T-helper 1 cell (primary cell): ENCODE measurements at places on chromosomes 16 and 17.

GRCh38 chr16:4970010-4970409 lies 11.9 kb downstream of the SEC14L5 start:
- DNase-seq = no peak

DNA sequence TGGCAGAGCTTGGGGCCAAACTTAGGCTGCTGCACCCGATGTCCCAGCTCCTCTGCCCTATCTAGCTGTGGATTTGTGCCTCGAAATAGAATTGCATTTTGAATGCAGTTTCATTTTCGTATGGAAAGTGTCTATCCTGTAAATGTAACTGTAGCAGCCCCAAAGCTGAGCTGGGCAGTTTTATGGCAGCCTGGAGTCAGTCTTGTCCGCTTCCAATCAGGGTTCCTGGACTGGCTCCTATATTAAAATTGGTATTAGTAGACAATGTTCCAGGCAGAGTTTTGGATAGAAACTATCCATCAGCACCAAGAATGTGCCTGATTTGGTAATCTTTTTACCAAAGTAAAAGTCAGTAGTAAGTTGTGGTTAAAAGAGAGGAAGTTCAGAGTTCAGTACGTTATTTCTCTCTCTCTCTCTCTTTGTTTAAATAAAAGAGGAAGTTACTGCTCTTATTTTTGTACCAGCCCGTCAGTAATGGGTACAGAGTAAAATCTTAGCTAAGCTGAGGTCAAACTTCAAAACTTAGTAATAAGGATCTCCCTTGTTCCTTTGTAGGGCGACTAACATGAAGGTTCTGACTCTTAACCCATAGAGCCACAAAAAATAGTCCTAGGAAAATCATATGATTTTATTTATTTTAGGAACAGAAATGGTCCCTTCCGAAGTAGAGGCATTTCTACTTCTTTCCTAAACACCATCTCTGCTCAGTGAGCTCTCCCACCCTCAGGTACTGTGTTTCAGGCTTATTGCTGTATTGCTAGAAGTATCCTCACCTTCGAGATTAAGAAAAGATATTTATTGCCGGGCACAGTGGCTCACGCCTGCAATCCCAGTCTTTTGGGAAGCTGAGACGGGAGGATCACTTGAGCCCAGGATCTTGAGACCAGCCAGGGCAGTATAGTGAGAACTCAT lies 28.0 kb downstream of the PRKCB start:
- no peak for DNase-seq

DNA sequence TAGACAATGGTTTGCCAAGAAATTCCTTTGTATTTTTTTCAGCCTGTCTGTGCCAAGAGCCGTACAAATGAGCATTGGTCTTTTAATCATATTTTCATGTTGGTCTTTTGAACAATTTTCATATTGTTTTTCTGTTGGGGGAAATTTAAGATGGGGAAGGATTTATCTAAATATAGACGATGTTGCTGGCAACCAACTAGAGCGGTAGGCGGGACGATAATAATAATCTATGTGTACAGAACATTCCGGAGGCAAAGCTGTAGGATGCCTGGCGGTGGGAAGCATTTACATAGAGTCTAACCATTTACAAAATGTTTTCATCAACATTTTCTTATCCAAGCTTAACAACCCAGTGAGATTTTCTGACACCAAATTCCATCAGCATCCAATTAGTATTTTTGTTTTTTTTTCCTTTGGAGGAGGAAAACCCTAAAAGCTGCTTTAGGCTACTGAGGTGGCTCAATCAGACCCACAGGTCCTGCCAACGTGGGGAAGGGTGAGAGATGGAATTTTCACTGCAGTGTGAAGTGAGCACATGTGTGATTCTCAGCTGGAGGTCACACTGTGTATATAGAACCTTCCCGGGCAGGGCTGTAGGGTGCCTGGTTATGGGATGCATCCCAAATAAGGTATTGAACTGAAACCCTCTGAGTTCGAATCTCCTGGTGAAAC lies 11.7 kb upstream of the SEC14L1 start:
- no peak for DNase-seq

- peak; percentile 50 for DNase-seq
Measured at GRCh38 chr16:70018254-70018653, 67.1 kb downstream of the CLEC18A start.

DNA sequence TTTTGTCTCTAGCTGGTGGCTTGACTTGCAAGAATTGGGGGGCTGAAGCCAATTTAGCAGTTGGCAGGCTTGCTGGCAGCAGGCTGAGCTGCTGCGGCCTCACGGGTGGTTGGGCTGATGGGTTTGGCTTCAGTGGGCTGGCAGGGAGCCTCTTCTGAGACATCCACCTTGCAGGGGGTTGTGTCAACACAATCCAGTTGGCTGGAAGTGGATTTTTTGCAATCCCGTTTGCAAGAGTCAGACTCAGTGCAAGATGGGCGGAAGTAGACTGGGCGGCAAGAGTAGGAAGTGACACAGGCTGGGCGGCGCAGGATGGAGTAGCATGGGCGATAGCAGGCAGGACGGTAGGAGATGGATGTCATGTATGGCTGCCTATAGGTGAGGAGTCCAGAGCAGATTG lies 1.5 kb downstream of the KRTAP16-1 start:
- no peak for DNase-seq

DNA sequence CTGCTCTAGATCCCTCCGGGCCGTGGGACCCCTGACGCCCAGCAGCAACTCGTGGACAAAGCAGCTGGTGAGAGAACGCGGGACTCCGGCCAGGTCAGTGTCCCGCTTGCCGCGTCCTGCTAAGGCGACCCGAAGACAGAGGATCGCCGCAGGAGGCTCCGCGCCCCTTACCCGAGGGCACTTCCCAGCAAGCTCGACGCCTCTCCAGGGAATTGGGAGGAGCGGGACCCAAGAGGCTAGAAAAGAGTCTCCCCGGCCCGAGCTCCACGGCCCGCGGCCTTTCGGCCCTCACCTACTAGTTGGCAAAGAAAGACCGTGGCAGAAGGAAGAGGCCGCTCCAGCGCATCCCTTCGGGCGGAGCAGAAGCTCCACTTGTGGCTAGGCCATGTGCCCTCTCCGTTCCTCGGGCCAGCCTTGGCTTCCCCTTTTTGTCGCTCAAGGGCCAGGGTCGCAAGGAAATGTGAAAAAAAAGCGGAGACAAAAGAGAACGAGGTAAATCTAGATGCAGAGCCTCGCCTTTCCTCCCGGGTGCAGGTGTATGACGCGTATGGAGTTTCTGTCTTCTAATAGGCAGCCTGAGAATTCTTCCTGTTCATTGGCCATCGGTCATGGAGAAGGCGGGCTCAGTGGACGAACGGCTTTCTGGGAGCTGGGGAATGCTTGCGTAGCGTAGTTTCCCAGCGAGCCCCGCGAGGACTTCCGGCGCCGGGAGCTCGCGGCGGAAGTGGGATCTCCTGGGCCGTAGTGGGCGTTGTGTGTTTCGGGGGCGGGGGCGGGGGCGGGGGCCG lies at the start of gene ZNF213:
TSS of gene ZNF213 (plus strand) at position 692 of the 788 bp plus-strand sequence. CDS start 2,252 bp downstream, outside the sequence.
- DNase-seq = peak; percentile 88

GRCh38 chr16:83310816-83311215 lies 497.0 kb upstream of the HSBP1 start:
- no peak for DNase-seq

DNA sequence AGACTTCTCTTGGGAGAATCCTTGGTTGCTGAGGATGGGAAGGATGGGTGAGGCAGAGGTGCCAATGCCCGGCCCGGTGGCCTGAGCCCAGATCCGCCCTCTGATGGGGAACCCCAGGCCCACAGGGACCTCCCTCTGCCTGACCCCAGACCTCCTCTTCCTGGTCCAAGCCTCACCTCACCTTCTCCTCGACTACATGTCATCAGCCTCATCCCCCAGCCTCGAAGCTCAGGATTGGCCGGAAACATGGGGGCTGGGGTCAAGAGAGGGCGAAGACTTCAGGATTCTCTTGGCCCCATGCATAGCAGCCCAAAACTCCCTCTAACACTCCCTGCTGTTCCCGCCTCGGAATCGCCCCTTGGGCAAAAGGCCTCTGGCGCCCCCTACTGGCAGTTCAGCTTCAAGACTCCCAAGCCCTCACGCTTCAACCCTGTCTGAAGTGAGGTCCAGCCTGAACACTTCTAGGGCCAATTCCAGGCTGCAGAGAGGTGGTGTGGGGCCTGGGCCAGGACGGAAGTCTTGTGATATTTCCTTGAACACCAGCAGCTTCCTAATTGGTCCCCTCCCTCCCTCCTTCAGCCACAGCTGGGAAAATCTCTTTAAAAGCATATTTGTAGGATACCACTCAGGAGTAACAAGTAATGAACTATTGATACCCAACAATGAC lies 47.2 kb downstream of the ARHGAP27 start:
- peak; percentile 82 for DNase-seq

- DNase-seq = no peak
Measured at GRCh38 chr16:56207421-56207820, 16.1 kb downstream of the GNAO1 start.

DNA sequence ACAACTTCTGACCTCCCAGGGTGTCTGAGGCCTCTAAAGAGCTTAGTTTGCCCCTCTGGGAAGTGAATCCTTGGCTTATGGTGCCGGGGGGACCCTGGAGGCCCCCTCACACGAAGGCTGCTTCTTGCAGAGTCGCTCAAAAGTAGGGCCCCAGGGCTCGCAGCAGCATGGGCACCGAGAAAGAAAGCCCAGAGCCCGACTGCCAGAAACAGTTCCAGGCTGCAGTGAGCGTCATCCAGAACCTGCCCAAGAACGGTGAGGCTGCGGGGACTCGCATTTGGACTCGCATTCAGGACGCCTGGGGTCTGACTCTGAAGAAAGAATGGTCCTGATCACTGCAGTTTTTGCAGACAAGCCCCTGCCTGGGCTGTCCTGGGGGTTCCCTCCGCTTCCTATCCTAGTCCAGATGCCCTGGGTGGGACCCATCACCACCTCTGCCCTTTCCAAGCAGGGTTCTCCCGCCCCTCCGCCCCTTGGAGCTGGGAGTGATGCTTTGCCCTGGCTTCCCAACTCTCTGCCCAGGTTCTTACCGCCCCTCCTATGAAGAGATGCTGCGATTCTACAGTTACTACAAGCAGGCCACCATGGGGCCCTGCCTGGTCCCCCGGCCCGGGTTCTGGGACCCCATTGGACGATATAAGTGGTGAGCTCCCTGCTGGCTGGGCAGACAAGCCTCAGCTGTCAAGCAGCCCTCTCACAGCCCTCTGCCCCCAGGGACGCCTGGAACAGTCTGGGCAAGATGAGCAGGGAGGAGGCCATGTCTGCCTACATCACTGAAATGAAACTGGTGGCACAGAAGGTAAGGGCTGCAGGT lies 698 bp downstream of the ACBD4 start:
- no peak for DNase-seq

- DNase-seq = peak; percentile 40
Measured at GRCh38 chr17:79019632-79020584, 4.1 kb upstream of the C1QTNF1 start.

DNA sequence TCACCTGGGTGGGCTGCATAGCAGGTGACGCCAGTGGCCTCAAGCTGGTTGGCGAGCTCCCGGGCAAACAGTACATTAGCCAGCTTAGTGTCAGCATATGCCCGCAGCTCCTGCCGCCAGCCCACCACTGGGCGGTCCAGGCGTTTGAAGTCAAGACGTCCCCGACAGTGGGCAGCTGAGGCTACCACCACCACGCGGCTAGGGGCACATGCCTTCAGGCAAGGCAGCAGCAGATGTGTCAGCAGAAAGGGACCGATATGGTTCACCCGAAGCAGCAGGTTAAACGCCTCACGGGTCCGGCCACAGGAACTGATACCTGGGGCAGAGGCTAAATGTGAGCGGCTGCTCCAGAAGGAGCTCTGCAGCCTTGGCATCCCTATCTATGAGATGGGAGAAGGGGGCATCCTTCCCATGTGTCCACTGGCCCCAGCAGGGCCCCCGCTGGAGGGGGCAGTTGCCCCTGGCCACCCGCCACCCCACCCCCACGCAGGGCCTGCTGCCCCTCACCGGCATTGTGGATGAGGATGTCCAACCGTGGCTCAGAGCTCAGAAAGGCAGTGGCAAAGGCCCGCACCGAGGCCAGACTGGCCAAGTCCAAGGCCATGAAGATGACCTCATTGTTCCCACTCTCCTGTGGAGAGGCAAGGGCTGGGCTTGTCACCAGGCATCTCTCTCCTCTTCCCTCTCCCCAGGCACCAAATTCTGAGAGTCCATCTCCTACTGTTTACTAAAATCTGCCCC lies 1.7 kb downstream of the DHRS13 start:
- DNase-seq = no peak

- DNase-seq = no peak
Measured at GRCh38 chr16:81940781-81941560, 70.3 kb downstream of the SDR42E1 start.

GRCh38 chr16:35733971-35734702 lies 2274.7 kb downstream of the TP53TG3F start:
- DNase-seq = no peak

GRCh38 chr16:58421059-58421458 lies 28.8 kb downstream of the GINS3 start:
- no peak for DNase-seq

- no peak for DNase-seq
Measured at GRCh38 chr16:27520982-27521673, 28.6 kb downstream of the GTF3C1 start.

- no peak for DNase-seq
Measured at GRCh38 chr17:67656494-67657203, 61.1 kb upstream of the NOL11 start.

DNA sequence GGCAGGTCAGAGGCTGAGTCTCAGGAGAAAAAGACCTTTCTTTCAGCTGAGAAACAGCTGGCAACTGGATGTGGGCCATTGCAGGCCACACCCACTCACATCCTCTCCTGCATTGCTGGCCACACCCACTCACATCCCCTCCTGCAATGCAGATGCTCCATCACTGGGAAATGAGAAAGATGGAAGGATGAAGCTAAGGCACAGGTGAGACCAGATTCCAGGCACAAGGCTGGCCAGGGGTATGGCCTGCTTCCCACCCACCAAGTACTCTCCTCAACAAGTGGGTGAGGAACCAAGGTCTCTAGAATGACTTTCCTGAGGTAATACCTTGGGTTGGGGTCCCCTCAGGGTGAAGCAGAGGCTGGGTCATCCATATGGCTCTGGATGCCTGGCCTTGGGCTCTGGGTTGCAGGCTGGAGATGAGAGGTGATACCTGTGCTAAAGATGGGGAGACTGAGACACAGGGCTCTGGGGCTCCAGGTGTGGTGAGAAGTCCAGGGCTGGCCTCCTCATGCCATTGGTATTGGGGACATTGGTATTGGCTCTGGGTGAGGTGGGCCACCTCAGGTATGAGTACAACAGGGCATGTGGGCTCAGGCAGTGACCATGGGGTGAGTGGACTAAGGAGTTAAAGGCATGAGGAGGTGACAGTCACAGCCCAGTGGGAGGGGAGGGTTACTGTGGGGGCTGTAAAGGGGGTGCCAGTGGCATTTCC lies 1726.8 kb downstream of the TP53TG3F start:
- DNase-seq = no peak

GRCh38 chr17:81621494-81622130 lies 15.3 kb downstream of the NPLOC4 start:
- DNase-seq = no peak

GRCh38 chr16:46911038-46911437 lies 26.9 kb downstream of the GPT2 start:
- DNase-seq = no peak

- DNase-seq = peak; percentile 39
Measured at GRCh38 chr17:50361561-50362480, 11.2 kb downstream of the MRPL27 start.
